ENCODE measurements at places on chromosomes 1 and 21. TPM values are rescaled to one million over a fixed set of nuclear protein-coding genes. Genes with fewer than 3 reads are reported as not detected.
A peak's percentile ranks its signal among the peaks of the same experiment; 100 is the strongest.

GRCh38 chr1:63317817-63318152 lies 4.6 kb upstream of the FOXD3 start:
- DNase-seq = no peak

DNA sequence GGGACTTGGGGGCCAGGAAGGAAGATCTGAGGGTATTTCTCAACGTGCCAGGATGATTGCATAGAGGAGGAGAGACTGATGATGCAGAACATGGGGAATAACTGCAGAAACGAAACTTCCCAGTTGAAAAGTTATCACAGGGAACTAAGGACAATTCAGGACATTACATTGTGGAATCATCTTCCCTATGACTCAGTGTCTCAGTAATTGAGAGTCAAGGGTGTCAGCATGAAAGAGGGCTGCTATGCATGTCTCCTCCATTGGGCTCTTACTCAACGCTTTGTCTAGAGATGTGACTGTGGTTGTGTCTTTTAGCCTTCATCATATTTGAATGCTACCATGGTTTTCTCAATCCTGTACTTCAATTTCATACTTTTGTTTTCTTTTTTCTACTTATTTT lies 48.9 kb upstream of the PTGFR start:
- DNase-seq = peak; percentile 27

- no peak for DNase-seq
Observed at GRCh38 chr1:102262994-102263393, 266.3 kb upstream of the OLFM3 start.

- no peak for DNase-seq
Observed at GRCh38 chr1:41481109-41481775, 3.2 kb downstream of the EDN2 start.

DNA sequence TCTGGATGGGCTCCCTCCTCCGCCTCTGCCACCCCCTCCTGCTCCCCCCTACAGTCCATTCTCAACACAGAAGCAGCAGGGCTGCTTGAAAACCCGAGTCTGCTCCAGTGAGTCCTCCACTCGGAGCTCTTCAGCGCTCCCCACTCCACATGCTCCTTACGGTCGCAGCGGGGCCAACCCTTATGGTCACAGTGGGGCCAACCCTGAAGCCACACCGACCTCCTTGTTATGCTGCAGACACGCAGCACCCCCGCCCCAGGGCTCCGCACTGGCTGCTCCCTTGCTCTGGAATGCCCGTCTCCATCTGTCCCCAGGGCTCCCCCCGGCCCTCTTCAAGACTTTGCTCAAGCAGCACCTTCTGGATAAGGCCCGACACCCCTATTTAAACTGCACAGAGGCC lies 22.6 kb downstream of the GPR157 start:
- DNase-seq = no peak

RAB3B gene
- total RNA-seq = 91.9 TPM

AGT gene
- total RNA-seq = under 0.01 TPM

All from IMR-90 (cell line).